ENCODE measurements at places on chromosomes 4 and X.

- no peak for DNase-seq
Measured at GRCh38 chr4:86338521-86338920, 21.3 kb downstream of the MAPK10 start.

- DNase-seq = no peak
Measured at GRCh38 chr4:40515037-40515397, 114.6 kb downstream of the RBM47 start.

DNA sequence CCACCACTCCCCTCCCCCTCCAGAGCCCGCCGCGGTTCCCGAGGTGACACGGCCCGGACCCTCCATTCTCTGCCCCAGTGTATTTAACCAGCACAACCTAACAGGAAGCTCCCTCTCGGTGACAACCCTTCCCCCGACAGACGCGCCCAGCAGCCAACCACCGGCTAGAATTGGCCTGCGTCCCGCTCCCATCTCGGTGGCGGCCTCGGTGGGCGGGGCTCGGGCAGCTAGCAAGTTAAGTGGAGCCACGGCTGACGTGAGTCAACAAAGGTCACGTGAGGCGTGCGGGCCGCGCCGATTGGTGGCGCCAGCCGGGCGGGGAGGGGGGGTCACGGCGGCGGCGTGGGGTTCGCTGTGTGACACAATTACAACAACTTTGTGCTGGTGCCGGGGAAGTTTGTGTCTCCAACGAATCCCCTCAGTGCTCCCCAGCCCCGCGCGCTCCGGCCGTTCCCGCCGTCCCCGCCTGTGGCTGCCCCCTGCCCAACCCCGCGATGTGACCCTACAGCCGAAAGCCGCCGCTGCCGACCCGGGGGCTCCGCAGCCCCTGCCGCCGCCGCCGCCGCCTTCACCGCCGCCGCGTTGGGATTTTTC, at the start of gene KDM6A:
Gene KDM6A (plus strand): TSS at position 368 of the 594 bp plus-strand sequence. CDS start 364 bp downstream, outside the sequence.
- peak; percentile 97 for DNase-seq

DNA sequence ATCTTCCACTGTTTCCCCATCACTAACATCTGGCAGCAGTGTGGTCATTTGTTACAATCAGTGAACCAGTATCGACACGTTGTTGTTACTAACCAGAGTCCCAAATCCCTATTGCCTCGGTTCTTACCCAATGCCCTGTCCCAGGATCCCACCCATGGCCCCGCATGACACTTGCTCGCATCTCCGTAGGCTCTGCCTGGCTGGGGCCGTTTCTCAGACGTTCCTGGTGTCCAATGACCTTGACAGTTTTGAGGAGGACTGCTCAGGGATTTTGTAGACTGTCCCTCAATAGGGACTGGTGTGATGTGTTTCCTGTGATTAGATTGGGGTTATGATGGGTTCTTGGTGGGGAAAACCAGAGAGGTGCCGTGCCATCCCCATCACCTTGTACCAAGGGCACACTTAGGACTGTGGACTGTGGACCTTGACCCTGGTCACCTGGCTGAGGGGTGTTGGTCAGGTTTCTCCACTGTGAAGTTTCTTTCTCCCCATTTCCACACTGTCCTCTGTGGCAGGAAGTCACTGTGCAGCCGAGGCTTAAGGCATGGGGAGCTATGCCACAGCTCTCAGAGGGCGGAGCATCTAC, 108.4 kb downstream of the ADRA2C start:
- DNase-seq = no peak

- no peak for DNase-seq
Measured at GRCh38 chrX:142804085-142804484, 221.6 kb upstream of the SPANXN4 start.

DNA sequence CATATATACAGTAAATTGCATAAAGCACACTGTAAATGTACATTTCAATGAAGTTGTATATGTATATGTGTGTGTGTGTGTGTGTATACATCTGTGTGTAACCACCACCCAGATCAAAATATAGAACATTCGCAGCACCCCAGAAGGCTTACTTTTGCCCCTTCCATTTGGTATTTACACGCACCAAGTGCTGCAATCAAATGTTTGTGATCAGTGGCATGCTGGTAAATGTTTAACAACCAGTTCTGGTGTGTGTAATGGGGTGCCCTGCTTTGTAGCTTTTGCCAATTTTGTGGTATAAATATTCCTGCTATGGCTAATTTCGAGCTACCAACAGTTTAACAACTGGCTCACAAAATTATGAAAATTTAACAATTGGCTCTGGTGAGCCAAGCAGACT, 101.3 kb downstream of the RTL5 start:
- no peak for DNase-seq

- DNase-seq = peak; percentile 14
Measured at GRCh38 chr4:88276952-88277710, 7.2 kb downstream of the PPM1K start.

- no peak for DNase-seq
Measured at GRCh38 chr4:27008679-27009078, 148.0 kb downstream of the STIM2 start.

- DNase-seq = no peak
Measured at GRCh38 chr4:43163101-43163792, 270.7 kb downstream of the GRXCR1 start.
